Activated CD4-positive, alpha-beta T cell treated with anti-CD3 and anti-CD28 coated beads for 36 hours (primary cell): ENCODE measurements at places on chromosomes 4 and X. TPM values are rescaled to one million over a fixed set of nuclear protein-coding genes. Genes with fewer than 3 reads are reported as not detected.

DNA sequence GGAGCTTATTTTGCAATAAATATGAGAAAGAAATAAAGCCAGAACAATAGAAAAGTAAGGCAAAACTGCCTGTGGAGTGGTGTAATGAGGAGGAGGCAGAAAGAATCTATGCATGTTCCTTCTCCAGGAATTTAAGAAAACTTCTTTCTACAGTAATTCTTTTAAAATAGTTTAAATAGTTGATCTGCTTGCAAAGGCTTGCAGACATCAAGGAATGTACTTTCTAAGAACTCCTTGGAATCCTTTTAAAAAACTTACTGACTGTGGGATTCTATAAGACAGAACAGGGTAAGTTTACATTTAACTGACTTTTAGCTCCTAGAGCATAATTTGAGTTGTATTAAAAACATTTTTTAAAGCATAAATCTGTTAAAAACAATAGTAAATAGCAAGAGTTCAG is 63.2 kb upstream of the ALB start:
- H3K4me1 ChIP-seq: no peaks in the 10 kb centered on the region
- no peak overlapping the region for H3K4me3 ChIP-seq
- peaks cover 2% of the 10 kb centered on the region for H3K27me3 ChIP-seq

DNA sequence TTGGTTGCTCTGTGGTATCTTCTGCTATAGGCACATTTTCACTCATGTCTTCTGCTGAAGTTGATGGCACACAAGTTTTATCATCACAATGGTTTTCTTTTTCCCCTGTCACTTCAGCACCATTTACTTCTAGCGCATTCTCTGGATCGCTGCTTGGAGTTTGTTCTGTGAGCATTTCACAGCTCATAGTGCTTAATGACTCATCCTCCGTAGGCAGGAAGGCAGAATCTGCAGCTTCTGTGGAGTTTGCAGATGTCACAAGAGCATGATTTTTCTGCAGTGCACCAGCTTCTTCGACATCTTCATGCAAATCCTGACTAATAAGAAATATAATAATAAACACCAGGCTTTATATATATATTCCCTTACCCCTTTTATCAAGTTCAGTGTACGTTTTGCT is 83.6 kb downstream of the CHM start:
- H3K27me3 ChIP-seq: no peaks in the 10 kb centered on the region
- no peak for DNase-seq
- peaks cover 7% of the 10 kb centered on the region for H3K36me3 ChIP-seq
- H3K4me3 ChIP-seq: no peak overlapping the region
- H3K4me1 ChIP-seq: no peaks in the 10 kb centered on the region

- no peaks in the 10 kb centered on the region for H3K27me3 ChIP-seq
- H3K4me3 ChIP-seq: no peak overlapping the region
- H3K27ac ChIP-seq: no peak overlapping the region
- H3K4me1 ChIP-seq: no peaks in the 10 kb centered on the region
- no peaks in the 10 kb centered on the region for H3K36me3 ChIP-seq
Measured at GRCh38 chrX:10240918-10241317, 84.1 kb downstream of the CLCN4 start.

GRCh38 chr4:106314960-106315359 is 1.0 kb downstream of the TBCK start:
- peaks cover 47% of the 10 kb centered on the region for H3K4me1 ChIP-seq
- peaks cover 13% of the 10 kb centered on the region for H3K36me3 ChIP-seq
- no peak overlapping the region for H3K27ac ChIP-seq

ATOH1 gene
- total RNA-seq: not detected

DNA sequence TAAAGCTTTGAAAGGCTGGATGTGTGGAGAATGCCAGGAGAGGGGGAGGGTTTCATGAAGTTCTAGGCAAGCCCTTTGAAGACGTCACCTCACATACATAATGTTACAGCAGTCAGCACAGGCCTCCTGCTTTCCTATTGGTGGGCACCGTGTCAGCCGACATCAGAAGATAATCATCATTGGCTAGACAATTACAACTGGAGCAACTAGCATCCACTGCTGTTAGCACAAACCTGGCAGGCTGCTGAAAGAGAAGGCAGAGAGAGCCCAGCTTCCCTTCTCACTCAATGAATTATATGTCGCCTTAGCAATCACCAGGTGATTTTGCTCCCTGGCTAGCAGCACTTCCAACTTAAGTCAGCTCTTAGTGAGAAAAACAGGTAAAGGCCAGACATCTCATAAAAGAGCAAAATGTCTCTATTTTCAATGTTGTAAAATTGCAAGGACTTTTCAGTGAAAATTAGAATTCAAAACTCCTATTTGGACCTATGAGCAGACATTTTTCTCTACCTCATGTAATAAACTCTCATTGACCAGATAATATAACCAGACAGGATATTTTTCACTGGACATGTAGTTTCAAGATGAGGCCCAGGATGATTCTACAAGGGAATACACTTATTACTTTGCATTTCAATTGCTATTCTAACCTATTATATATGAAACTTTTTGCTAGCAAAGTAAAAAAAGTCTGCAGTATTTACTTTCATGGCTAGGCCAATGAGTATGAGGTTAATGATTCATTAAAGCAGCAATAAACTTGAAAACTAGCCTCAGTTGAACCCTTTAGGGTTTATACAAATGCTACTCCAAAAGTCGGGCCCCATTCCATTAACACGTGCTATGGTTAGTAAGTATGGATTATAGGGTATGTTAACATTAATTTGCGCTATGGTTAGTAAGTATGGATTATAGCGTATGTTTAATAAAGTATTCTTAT is 4.3 kb downstream of the ELOVL6 start:
- H3K27ac ChIP-seq: peak overlapping the region; percentile 87
- H3K4me3 ChIP-seq: peak overlapping the region; percentile 54
- H3K4me1 ChIP-seq: peaks cover 37% of the 10 kb centered on the region
- H3K27me3 ChIP-seq: no peaks in the 10 kb centered on the region
- peak; percentile 88 for DNase-seq

- H3K36me3 ChIP-seq: no peaks in the 10 kb centered on the region
- no peak for DNase-seq
- H3K4me3 ChIP-seq: no peak overlapping the region
- no peak overlapping the region for H3K27ac ChIP-seq
- H3K4me1 ChIP-seq: no peaks in the 10 kb centered on the region
Measured at GRCh38 chr4:32684160-32684559, 1964.0 kb downstream of the PCDH7 start.

DNA sequence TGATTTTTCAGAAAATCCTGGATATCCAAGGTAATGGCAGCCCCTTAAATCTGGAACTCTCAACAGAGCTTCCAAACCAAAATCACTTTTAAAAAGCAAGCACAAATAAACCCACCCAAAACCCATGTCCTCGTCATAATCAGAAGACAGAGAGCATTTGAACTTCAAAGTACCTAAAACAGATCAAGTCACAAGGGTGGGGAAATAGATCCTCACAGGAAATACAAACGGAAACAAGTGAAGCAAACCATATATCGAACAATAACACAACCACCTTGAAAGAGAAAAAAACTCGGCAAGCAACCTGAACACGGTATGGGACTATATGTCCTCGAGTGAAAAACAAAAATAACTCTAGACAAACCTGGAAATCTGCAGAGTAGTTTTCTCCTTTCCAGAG is 15.9 kb upstream of the CCNQ start:
- H3K4me3 ChIP-seq: no peak overlapping the region
- H3K4me1 ChIP-seq: peaks cover 8% of the 10 kb centered on the region
- no peak overlapping the region for H3K27ac ChIP-seq

GRCh38 chrX:24285082-24285481 is 28.8 kb downstream of the SUPT20HL2 start:
- no peak overlapping the region for H3K4me3 ChIP-seq
- H3K27me3 ChIP-seq: peaks cover 2% of the 10 kb centered on the region
- no peaks in the 10 kb centered on the region for H3K4me1 ChIP-seq
- no peak for DNase-seq
- no peaks in the 10 kb centered on the region for H3K36me3 ChIP-seq

- H3K4me3 ChIP-seq: no peak overlapping the region
- peaks cover 19% of the 10 kb centered on the region for H3K4me1 ChIP-seq
- no peaks in the 10 kb centered on the region for H3K36me3 ChIP-seq
- no peak overlapping the region for H3K27ac ChIP-seq
Measured at GRCh38 chr4:88826771-88827170, 129.1 kb upstream of the NAP1L5 start.

NELFA gene
- total RNA-seq: 41.6 TPM

DNA sequence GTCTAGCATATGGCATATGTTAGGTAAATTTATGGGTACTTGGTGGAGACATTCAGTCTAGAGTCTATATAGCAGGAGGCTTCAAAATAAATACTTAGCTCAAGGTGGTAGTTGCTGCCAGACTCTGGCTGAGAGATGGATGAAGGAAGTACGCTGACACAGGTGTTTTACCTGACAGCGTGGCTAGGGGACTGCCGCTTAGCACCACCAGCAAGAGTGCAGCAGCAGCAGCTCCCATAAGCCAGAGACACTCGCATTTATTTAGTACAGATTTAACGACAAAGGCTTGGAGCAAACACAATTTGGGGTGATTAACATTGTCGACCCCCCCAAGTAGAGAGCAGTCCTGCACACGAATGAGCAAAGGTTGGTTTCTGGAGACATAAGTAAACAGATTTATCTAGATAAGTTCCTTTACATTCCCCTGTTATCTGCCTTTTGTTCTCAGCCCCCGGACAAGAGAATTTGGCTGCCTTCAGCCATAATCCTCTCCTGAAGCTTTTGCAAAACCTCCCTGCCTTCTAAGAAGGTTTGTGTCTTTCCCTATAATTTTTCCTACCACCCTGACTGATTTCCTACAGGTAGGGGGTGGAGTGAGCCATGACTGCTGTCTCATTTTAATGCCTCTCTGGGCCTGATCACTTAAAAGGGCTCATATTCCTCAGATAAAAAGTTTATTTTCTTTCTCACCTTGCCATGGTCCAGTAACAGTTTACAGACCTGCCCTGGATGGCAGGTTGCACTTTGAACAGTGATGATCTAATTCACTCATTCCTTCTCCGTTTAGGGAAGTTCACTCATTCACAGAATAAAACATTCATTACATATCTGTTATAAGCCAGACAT is 64.6 kb downstream of the RHOH start:
- peaks cover 69% of the 10 kb centered on the region for H3K4me1 ChIP-seq
- H3K4me3 ChIP-seq: no peak overlapping the region
- no peaks in the 10 kb centered on the region for H3K27me3 ChIP-seq
- peak overlapping the region; percentile 29 for H3K27ac ChIP-seq
- DNase-seq: no peak

DNA sequence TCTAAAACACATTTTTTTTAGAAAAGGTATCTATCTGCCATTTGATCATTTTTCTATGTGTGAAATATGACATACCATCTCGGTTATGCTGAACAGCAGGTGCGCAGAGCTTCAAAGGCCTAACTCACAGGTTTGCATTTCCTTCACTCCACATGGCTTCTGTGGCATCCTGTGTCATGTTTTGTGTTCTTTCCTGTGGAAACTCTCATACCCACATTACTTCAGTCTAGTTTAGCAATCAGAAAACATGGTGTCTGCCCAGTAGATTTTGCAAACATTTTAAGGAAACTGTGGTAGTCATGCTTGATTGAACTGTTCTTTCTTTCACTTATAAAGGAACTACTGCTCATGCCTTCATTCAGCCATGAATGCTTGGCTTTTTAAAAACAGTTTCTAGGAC is 11.3 kb upstream of the ARAP2 start:
- no peaks in the 10 kb centered on the region for H3K27me3 ChIP-seq
- peak overlapping the region; percentile 93 for H3K27ac ChIP-seq
- peaks cover 39% of the 10 kb centered on the region for H3K4me1 ChIP-seq
- peak overlapping the region; percentile 50 for H3K4me3 ChIP-seq
- DNase-seq: peak; percentile 73

- peaks cover 6% of the 10 kb centered on the region for H3K27me3 ChIP-seq
- no peak for DNase-seq
- peaks cover 24% of the 10 kb centered on the region for H3K4me1 ChIP-seq
- no peak overlapping the region for H3K4me3 ChIP-seq
- H3K27ac ChIP-seq: no peak overlapping the region
Measured at GRCh38 chrX:72139538-72139937, 7.8 kb upstream of the RTL5 start.

FRMD7 gene
- total RNA-seq: not detected

GRCh38 chrX:11059933-11060332 is 51.2 kb upstream of the HCCS start:
- no peaks in the 10 kb centered on the region for H3K27me3 ChIP-seq
- H3K4me1 ChIP-seq: no peaks in the 10 kb centered on the region
- H3K27ac ChIP-seq: no peak overlapping the region

- no peaks in the 10 kb centered on the region for H3K27me3 ChIP-seq
- H3K4me3 ChIP-seq: no peak overlapping the region
- peaks cover 55% of the 10 kb centered on the region for H3K36me3 ChIP-seq
Measured at GRCh38 chrX:47222751-47223350, 4.4 kb downstream of the CDK16 start.

DNA sequence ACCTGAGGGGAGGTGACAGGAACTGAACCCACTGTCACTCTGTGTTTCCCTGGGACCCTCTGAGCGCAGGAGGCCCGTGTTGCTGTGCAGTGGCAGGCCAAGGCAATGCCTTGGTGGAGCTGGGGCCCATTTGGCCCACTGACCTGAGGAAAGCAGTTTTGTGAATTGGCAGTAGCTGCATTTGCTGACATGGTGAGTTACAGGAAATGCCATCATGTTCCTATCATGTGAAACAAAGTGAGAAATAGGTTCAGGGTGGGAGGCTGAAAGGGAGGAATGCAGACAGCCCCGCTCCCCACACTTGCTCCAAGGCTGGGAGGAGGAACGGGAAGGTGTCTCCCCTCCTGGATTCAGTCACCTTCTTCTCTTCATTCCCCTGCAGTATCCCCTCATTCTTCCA is 146.1 kb downstream of the PTTG2 start:
- H3K4me1 ChIP-seq: peaks cover 3% of the 10 kb centered on the region
- H3K27ac ChIP-seq: no peak overlapping the region
- H3K4me3 ChIP-seq: no peak overlapping the region
- no peak for DNase-seq
- peaks cover 23% of the 10 kb centered on the region for H3K36me3 ChIP-seq
- H3K27me3 ChIP-seq: no peaks in the 10 kb centered on the region

UGT8 gene
- 0.14 TPM for total RNA-seq

DNA sequence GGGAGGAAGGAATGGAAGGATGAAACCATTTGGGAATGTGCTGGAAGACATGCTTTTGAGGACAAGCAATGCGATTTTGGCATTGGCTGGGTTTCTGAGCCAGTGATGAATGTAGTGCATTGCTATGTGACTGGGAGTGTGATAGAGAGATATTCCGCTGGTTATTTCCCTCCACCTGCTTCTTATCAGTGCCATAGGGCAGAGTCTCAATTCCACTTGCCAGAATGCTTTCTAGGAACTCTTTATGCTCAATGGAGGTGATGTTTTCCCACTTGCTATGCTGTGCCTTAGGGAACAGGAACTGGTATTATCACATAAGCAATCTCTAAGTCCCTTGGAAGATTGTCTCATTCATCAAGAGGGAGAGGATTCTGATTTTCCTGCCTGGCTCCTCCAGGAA is 28.0 kb downstream of the TBL1X start:
- peaks cover 15% of the 10 kb centered on the region for H3K4me1 ChIP-seq
- H3K27ac ChIP-seq: no peak overlapping the region
- H3K36me3 ChIP-seq: peaks cover 1% of the 10 kb centered on the region
- no peak overlapping the region for H3K4me3 ChIP-seq
- DNase-seq: no peak
- no peaks in the 10 kb centered on the region for H3K27me3 ChIP-seq
